ENCODE measurements at places on chromosomes 12 and 14.
A peak's percentile ranks its signal among the peaks of the same experiment; 100 is the strongest.

GRCh38 chr14:91858536-91859275 lies 8.6 kb downstream of the TC2N start:
- peak; percentile 65 for DNase-seq

DNA sequence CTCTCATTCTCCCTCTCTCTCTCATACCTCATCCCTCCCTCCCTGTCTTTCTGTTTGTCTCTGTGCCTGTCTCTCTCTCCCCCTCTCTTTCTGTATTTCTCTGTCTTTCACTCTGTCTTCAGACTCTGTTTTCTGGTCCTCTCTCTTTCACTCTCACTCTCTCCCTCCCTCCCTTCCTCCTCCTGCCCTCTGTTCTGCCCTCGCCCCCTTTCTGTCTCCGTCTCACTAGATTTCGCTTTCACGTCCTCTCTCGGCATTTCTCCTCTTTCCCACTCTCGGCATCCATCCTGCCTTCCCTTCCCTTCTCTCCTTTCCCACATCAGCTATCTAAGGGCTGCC lies 183.0 kb downstream of the PHETA1 start:
- DNase-seq: no peak

DNA sequence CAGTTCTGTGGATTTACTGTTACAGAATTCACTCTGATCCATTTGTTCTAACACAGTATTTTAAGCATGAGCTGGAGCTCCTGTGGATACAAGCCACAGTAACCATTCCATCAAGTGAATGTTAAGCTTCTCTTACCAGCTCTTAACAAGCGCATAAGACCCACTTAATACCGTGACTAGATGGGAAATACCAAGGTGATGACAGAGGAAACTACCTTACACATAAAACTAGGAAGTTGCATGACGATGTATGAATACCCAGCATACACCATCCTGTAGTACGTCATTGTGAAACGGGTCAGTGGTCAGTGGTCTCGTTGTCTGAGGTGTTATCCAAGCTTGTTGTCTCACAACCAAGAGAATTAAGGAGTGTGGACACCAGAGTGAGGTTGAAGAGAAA lies 2.0 kb upstream of the GALC start:
- peak; percentile 53 for DNase-seq

DNA sequence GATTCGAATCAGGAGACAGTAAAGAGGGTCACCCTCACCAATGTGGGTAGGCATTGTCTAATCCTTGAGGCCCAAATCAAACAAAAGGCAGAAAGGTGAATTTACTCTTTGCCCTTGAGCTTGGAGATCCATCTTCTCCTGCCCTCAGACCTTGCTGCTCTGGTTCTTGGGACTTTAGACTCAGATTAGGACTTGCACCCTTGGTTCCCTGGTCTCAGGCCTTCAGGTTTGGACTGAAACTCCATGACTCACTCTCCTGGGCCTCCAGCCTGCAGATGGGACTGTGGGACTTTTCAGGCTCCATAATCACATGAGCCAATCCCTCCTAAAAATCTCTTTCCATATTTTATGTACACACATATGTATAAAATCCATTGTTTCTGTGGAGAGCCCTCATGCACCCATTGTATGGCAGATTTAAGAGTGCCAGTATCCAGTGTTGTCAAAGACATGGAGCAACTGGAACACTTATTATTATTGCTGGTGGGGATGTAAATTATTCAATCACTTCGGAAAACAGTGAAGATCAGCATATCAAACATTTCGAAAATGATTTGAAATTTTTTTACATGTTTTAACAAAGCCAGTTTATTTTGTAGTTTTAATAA lies 48.7 kb downstream of the EID3 start:
- DNase-seq: no peak

DNA sequence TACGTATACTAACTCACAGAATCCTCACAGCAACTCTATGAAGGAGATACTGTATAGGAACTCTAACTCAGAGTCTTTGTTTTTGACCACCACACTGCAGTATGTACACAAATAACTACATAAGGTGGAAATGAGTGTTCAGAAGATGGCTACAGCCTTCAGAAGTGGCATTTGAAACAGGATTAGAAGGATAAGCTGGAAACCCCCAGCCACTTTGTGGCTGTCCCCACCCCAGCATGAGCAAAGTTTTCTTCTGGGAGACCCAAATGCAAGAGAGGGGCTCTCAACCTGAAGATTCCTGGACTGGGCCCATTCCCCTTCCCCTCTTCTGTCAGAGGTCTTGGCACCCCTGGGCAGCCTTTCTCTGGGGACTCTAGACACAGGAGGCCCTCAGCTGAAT lies 43.2 kb upstream of the PNMA1 start:
- DNase-seq: no peak

- peak; percentile 48 for DNase-seq
These were observed 527.3 kb upstream of the CCDC196 start for GRCh38 chr14:65958664-65959562.

DNA sequence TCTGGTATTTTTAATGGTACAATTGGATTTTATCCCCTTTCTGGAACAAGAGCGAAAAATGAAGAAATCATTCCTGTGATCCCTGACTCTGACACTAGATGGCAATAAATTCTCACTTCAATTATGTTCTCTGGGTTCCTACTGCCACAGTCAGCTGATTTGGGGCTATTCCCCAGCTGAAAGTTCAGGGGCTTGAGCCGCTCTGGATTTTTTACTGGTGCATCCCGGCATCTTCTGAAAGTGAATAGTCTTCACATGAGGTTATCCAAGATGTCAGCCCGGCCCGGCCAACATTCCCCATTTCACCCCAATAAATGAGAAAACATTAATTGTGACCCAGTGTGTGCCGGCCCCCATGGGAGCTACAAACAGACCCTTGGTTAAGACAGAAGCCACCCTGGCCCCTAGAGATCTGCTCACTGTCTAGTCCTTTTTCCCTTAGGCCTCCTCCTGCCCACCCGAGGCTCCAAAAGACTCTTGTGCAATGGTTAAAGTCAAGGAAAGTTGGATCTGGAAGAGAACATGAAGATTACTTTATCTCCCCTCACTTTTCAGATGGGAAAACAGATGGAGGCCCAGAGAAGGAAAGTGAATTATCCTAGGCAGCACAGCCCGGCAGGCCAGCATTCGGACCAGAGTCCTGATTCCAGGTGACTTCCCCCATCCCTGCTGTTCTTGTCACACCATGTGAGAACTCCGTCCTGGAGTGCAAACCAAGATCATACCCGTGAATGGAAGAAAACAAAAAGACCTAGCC lies 20.8 kb downstream of the CKAP4 start:
- peak; percentile 73 for DNase-seq

GRCh38 chr12:30525171-30525570 lies 170.5 kb downstream of the IPO8 start:
- no peak for DNase-seq

DNA sequence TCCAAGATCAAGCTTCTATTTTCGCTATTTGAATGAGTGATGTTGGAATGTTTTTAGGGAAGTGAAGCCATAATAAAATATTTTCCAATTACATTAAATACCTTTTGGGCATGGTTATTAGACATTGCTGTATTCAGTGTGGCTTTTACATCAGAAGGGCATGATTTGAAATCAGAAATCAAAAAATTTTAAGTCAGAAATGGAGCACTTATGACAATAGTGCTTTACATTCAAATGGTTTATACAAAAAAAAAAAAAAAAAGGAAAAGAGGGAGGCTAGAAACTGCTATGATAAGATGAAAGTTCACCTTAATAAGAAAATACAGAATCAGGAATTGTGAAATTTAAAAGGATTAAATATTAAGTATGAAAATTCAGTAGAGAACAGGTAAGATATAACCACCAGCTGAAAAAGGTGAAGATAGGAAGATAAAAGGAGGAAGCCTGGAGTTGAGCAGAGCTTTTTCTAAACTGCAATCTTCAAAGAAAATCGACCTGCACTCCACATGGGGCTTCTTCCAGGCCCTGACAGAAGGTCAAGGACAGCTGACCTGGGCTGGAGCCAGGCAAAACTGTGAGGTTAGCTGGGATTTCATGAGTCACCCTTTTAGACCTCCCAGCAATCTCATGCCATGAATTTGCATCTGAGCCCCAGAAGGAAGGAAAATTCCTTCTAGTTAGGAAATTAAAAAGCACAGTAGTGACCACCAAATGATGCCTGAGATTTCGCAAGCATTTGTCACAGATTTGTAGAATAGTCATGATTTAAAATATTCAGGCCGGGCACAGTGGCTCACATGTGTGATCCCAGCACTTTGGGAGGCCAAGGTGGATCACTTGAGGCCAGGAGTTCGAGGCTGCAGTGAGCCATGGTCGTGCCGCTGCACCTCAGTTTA lies 23.4 kb upstream of the BMP4 start:
- DNase-seq: no peak

Measured in suppressor macrophage treated with lipopolysaccharide for 4 hours (primary cell).